ENCODE measurements at places on chromosomes 2 and 18.
A peak's percentile ranks its signal among the peaks of the same experiment; 100 is the strongest.

- no peak for DNase-seq
Observed at GRCh38 chr2:132374961-132375360, 41.6 kb upstream of the GPR39 start.

DNA sequence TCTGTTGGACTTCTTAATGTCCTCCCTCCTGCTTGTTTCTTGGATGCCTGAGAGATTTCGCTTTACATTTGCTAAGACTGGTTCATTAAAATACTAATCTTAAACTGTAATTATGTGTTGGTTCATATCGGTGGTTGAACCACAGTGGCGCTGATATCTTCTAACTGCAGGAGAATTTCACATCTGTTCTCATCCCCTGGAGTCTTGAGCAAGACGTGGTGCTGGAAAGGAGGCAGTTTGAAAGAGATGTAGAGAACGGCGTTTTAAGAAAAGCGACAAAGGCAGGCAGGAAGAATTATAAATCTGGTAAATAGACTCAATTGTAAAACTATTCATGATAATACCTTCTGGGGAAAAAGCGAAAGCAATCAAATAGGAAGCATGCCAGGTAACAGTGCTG lies 79.5 kb downstream of the NXPH2 start:
- DNase-seq = no peak

DNA sequence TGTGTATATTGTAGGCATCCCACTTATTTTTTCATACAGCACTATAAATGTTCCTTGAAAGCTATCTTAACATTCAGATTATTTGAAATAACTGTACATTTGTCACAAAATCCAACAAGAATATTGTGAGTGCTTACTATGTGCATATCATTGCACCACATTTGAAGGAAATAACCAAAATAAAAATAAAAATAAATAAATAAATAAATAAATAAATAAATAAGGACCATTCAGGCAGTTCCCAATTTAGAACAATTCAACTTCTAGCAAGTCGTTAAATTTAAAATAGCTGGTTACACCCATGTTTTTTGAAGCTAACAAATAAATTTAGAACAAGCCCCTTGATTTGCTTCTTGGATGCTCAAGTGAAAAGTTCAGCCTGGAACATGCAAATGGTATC lies 548.3 kb downstream of the ERBB4 start:
- no peak for DNase-seq

GRCh38 chr2:232637866-232638583 lies 4.6 kb downstream of the EFHD1 start:
- DNase-seq = no peak

- peak; percentile 31 for DNase-seq
Observed at GRCh38 chr2:121748202-121748601, 7.2 kb upstream of the TSN start.

DNA sequence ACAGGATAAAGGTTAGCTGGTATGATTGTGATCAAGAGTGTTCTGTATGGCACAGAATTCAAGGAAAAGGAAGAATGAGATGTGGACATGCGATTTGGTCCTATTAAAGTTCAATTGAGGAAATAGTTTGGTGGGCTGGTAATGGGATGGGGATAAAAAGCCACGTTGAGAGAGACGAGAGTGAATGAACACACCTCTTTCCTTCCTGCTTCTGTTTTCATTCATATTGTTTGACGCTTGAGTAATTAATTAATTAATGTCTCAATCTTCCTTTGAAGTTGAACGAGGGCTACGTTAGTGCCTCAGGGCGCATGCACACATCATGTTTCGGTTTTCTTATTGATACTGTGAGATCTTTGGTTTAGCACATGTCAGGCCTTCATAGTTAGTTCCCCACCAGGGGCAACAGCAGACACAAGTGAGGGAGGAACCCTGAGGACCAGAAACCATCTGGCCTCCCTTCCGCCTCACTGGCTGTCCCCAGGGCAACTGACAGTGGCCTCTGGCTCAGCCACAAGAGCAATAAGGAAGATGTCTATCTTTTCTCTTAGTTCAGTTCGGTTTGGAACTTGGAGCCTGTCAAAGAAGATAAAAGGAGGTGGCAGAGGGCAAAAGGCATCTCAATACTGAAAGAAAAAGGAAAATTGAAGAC lies 116.0 kb downstream of the LIPG start:
- no peak for DNase-seq

DNA sequence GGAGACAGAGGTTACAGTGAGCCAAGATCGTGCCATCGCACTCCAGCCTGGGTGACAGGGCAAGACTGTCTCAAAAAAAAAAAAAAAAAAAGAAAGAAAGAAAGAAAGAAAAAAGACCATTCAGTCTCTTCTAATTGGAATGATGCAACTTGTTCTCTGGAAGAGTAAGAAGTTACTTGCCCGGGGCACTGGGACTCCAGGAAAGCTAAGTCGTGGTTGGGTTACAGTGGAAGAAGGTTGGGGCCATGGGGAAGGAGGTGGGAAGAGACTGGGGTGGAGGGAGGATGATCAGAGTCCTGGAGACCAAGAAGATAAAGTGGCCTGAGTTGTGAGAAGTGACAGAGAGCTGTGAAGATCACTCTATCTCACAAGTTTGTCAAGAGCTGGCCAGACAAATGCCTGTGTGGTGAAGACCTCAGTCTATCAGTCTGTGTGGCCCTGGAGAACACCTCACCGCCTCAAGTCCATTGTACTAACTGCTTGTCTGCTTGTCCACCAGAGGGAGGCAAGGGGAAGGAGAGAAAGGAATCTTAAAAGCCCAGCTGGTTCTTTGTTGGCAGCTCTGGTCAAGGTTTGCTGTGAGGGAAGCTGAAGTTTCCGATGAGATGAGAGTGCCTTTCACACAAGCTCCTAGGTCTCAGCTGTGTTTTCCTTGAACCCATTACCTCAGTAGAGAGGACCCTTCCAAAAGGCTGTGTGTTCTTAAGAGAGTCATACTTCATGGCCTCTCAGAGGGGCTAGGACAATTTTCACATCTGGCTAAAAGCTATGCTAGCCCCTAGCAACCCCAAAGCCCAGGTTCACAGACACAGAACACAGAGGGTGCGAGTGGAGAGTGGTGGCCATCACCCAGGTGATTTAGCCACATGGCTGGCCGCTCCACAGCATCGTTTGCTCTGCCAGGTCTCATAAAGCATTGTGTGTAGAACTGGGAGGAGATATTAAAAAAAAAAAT lies 72.0 kb upstream of the TMEM178A start:
- DNase-seq = peak; percentile 89

DNA sequence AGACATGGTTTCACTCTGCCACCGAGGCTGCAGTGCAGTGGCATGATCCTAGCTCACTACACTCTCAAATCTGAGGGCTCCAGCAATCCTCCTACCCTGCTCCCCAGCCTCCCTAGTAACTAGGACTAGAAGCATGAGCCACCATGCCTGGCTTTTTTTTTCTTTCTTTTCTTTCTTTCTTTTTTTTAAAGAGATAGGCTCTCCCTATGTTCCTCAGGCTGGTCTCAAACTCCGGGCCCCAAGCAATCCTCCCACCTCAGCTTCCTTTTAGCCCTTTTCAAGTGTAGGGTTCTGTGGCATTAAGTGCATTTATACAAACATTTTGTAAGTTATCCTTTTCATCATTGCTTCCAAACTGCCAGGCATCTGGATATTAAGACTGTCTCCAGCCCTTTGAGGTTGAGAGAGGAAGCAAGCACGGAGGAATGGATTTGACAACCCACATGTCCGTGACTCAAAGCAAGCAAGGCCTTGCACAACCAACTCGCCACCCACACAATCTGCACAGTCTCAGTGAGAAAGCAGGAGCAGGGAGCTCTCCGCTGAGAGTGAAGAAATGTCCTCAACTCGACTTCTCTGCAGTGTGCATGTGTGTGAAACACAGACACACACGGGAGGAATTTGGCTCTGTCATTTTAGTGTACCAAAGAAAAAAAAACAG lies 65.6 kb downstream of the ATP8B1 start:
- peak; percentile 74 for DNase-seq

DNA sequence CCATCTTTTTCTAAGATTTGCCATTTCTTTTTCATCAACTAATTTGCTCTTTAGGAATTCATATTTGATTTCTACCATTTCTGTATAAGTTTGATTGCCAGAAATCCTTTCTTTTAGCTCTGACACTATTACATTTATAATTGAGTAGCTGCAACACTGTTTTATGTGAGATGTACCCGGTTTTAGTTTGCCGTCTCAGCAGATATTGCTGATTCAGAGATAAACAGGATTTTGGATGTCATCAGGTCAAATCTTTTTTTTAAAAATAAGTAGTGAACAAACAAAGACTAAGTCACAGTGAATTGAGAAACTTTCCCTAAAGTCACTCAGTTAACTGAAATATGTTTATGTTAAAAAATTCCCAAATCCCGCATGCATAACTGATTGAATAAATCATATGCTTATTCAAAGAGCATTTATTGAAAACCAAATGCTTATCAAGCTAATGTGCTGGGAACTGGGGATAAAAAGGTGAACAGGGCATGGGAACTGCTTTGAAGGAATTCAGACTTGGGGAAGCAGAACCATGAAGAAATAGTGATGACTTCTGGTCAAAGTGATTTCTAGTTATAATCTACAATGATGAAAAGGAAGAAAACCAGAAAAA lies 19.5 kb upstream of the CCDC102B start:
- DNase-seq = no peak

DNA sequence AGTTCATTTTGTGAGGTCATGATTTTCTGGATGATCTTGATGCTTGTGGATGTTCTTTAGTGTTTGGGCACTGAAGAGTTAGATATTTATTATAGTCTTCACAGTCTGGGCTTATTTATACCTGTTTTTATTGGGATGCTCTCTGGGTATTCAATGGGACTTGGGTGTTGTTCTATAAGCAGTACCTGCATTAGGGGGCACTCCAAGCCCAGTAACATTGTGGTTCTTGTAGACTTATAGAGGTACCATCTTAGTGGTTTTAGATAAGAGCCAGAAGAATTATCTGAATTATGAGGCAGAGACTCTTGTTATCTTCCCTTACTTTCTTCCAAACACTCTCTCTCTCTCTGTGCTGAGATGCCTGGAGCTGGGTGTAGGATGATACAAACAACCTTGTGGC lies 470.0 kb downstream of the PIK3C3 start:
- DNase-seq = no peak

DNA sequence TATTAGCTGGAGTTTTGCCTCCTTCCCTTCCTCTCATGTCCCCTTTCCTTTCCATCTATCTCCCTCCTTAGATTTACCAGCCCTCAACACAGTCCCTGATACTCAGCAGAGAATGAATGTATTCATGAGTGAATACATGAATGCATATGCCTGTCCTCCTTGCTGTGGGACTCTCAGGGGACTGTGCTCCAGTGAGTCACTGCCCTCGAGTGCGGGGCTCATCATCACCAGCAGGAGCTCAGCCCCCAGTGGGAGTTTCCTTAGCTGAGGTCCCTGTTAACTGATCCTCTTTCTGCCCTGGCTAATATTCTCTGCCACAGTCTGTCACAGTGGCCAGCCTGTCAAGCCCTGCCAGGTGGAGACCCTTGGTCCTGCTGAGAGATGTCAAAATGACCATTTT lies 104.9 kb upstream of the LHCGR start:
- no peak for DNase-seq

DNA sequence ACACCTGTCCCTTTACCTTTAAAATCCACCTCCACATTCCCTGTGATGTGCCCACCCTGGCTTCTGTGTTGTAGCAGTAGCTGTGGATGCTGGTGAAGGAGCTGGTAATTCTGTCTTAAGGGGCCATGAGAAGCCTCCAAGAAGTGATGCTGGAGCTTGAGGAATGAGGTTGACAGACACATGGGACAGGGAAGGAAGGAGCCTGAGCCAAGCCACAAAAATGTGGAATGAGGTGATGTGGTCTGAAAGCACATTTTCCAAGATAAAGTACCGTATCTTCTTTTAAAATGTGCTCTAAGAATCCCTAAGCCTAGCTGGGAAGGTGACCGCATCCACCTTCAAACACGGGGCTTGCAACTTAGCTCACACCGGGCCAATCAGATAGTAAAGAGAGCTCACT lies 31.2 kb downstream of the VWA3B start:
- peak; percentile 93 for DNase-seq

DNA sequence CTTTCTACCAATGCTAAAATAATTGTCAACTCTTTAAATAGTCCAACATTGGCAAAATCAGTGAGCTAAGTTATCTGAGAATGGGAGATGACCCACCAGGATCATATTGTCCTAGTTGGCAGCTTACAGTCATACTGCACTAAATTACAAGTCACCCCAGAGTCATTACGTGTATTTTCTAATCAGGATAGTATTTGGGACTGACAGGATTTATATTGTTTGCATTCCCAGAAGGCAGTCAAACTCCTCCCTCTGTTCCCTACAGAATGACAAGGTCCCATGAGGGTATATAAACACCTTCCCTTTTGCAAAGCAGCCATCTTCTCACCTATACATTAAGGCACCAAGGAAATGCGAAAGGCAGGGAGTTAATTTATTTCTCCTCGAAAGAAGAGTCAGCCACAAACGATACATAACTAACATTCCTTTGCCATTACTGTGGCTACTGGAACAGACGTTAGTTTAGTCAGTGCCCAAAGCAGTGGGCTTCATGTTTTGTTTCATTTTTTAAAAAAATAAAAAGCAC lies 125.3 kb downstream of the ANTXR1 start:
- DNase-seq = peak; percentile 82

DNA sequence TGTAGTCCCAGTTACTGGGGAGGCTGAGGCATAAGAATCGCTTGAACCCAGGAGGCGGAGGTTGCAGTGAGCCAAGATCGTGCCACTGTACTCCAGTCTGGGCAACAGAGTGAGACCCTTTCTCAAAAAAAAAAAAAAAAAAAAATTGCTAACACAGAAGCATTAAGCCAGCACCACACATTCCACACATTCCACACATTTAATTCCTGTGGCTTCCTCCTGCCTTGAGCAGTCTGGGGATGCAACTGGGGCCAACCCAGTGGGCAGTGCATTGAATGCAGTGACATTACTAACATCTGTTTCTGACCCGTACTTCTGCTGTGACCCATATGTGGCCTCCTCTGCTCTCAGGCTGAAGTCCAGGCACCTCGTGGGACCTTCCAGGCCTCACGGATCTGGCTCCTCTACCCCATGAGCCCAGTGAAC lies 107.0 kb downstream of the BCL2L11 start:
- peak; percentile 92 for DNase-seq

DNA sequence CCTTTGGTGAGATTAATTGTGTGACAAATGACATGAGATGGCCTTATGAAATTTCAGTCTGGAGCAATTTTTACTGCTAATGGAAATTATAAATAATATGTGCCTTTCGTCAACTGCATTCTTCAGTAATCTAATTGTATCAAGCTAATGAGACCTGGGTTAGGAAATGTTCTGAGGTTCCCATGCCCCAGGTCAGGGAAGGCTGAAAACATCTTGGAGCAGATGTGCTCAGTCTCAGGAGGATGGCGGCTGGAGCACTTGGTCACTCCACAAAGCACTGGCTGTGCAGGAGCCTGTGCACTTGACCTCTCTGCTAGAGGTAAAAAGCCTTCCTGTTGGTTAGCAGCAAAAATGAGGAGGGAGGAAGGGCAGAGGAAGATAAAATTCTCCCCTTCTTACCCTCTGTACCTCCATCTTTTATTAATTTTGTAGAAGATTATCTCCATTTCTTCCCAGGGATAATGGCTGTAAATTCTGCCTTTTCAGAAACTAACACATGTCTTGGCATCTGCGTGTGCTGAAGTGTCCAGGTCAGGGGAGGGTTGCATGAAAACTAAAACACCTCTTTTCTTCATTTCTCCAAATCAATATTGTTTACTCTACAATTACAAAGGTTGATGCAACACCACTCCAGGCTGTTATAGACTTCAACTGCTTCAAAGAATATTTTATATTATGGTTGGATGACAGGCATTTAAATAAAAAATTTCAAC lies 1606.4 kb upstream of the ACVR2A start:
- DNase-seq = no peak
